ENCODE measurements at places on chromosomes 13 and 19. TPM values are rescaled to one million over a fixed set of nuclear protein-coding genes. Genes with fewer than 3 reads are reported as not detected.

The ZNF208 gene
- under 0.01 TPM for total RNA-seq

The KRTDAP gene
- not detected for total RNA-seq

The CBARP gene
- 6.1 TPM for total RNA-seq

The SIGLEC5 gene
- total RNA-seq = not detected

The ARHGAP35 gene
- 27.5 TPM for total RNA-seq

The ZNF135 gene
- total RNA-seq = 5.5 TPM

The ZNF544 gene
- 38.4 TPM for total RNA-seq

The SIGLEC8 gene
- not detected for total RNA-seq

The TMPRSS9 gene
- not detected for total RNA-seq

The CNFN gene
- total RNA-seq = 5.2 TPM

The PLPP2 gene
- 15.3 TPM for total RNA-seq

The ZNF57 gene
- 3.1 TPM for total RNA-seq

The ELSPBP1 gene
- not detected for total RNA-seq

The CNN2 gene
- 539 TPM for total RNA-seq

The ZNF132 gene
- 2.3 TPM for total RNA-seq

The MEIOSIN gene
- total RNA-seq = not detected

The SPHK2 gene
- total RNA-seq = 11.7 TPM

The KLK14 gene
- total RNA-seq = not detected

The CGB5 gene
- 2.1 TPM for total RNA-seq

The ZNF607 gene
- 1.1 TPM for total RNA-seq

The CYP4F8 gene
- total RNA-seq = not detected

The MIR17HG gene
- 1.3 TPM for total RNA-seq

The KLK2 gene
- not detected for total RNA-seq

The TMEM91 gene
- total RNA-seq = 11.0 TPM

The CRLF1 gene
- 0.65 TPM for total RNA-seq

The LMTK3 gene
- 0.16 TPM for total RNA-seq

The ZNF534 gene
- total RNA-seq = not detected

The TTC9B gene
- not detected for total RNA-seq

The KLK3 gene
- not detected for total RNA-seq

The LPAR2 gene
- 19.8 TPM for total RNA-seq

The SHISA2 gene
- 119 TPM for total RNA-seq

The STK11 gene
- total RNA-seq = 84.6 TPM

The CATSPERD gene
- not detected for total RNA-seq

The ZNF577 gene
- 4.4 TPM for total RNA-seq

The FCGBP gene
- not detected for total RNA-seq

The WDR87 gene
- not detected for total RNA-seq

The CGB3 gene
- not detected for total RNA-seq

The SWSAP1 gene
- total RNA-seq = 1.6 TPM

The SBSN gene
- total RNA-seq = not detected

The SPTBN4 gene
- 0.38 TPM for total RNA-seq

The ZNF726 gene
- total RNA-seq = 1.0 TPM
